ENCODE measurements at places on chromosomes 5 and 9.

GRCh38 chr5:181052672-181053487, 12.8 kb downstream of the BTNL9 start:
- DNase-seq: no peak

- no peak for DNase-seq
These were observed 17.6 kb downstream of the AFAP1L1 start for GRCh38 chr5:149289301-149289700.

GRCh38 chr5:78543292-78543691, 105.3 kb downstream of the LHFPL2 start:
- DNase-seq: no peak

- DNase-seq: no peak
These were observed 308.4 kb downstream of the PSAT1 start for GRCh38 chr9:78605041-78606000.

DNA sequence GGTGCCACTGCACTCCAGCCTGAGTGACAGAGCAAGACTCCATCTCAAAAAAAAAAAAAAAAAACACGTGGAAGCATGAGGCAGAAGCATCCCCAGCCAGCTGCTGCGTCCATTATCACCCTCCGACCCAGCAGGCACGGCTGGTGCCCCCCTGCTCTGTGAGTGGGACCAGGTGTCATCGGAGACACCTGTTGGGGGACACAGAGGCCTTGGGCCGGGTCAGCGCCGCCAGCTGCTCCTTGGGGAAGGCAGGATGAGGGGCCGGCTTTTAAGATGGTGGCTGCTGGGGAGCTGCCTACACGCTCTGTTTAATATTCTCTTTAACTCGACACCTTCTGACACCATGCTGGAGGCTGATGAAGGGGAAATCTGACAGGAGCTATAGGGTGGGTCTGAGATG, 80.2 kb upstream of the RUFY1 start:
- no peak for DNase-seq

DNA sequence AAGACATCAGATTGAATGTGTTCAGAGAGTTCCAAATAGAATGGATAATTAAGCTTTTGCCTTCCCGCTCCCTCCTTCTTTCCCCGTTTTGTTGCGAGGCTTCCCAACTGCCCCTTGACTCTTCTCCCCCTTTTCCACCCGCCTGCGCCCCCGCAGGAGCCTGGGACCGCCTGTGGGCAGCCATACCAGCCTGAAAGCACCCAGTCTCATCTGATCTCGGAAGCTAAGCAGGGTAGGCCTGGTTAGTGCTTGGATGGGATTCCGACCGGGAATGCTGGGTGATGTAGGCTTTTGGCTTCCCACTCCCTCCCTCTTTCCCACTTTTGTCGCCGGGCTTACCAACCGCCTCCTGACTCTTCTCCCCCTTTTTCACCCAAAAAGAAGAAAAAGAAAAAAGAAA, 6.8 kb upstream of the HSD17B4 start:
- DNase-seq: no peak
